ENCODE measurements at places on chromosomes 7 and 10.

GRCh38 chr7:18179093-18179492, 151.4 kb upstream of the PRPS1L1 start:
- peak; percentile 57 for DNase-seq

DNA sequence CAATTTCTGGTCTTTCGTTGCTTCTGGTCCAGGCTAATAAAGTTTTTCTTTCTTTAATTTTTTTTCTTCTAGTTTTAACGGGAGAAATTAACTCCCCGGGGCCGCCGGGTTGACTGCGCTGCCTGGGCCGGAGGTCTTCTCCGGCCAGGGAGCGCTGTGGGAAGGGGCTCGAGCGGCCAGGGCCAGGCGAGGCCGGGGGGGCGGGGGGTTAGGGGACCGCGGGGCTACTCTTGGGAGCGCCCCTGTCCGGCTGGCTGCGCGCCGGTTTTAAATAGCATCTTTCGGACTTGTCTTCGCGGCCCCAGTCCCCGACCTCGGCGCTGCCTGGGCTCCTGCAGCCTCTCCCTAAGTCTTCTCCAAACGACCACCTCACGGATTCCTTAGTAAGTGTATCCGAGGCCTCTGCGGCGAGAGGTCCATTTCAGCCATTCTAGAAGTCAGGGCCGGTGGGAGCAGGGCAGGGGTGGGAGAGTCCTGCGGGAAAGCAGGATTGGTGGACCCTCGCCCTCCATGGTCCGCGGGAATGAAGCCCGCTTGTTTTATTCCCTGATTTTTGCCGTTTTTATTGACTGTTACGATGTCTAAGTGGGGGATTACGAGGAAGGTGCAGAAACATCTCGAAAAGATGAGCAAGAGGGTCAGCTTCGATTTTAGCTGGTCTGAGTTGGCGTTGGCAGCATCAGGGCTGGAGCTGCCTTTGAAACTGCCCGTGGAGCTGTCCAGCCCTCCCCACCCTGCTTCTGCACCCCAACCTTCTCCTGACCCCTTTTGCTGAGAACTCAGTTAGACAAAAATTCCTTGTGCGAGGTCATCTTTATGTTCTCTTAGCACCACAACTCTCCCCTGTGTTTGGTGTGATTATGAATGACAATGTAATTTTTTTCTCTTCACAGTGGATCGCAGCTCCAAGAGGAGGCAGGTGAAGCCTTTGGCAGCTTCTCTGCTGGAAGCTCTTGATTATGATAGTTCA, 555 bp downstream of the PHF14 start:
- DNase-seq: peak; percentile 33

GRCh38 chr7:90396420-90396819, 6.8 kb upstream of the CLDN12 start:
- DNase-seq: no peak

DNA sequence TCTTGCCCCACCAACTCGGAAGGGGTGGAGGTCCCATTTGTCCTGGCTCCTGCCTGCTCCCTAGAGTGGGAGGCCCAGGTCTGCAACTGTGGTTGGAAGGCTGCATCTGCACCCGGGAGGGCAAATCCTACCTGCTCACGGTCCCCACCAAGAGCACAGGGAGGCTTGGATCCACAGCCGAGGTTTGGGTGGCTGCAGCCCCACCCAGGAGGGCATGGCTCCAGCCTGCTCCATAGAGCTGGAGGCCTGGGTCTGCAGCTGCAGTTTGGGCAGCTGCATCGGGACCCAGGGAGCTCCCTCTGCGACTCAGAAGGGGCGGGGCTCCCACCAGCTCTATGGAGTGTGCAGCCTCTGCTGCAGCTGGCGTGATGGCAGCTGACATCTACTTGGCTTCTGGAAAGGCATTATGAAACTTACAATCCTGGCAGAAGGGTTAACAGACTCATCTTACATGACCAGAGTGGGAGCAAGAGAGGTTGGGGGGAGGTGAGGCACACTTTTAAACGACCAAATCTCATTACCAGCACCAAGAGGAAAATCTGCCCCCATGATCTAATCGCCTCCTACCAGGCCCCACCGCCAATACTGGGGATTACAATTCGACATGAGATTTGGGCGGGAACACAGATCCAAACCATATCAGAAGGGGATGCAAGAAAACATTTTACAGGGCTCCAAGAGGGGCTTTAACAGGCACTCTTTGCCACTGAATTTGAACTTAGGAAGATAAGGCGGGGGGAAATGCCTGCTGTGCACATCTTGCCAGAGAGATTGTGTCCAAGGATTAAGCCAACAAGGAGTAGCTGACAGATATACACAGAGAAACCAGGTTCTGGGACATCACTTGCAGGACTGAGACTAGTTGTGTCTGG, 8.2 kb upstream of the BLVRA start:
- DNase-seq: no peak

- DNase-seq: no peak
Measured at GRCh38 chr7:155543011-155543876, 3.1 kb downstream of the CNPY1 start.

DNA sequence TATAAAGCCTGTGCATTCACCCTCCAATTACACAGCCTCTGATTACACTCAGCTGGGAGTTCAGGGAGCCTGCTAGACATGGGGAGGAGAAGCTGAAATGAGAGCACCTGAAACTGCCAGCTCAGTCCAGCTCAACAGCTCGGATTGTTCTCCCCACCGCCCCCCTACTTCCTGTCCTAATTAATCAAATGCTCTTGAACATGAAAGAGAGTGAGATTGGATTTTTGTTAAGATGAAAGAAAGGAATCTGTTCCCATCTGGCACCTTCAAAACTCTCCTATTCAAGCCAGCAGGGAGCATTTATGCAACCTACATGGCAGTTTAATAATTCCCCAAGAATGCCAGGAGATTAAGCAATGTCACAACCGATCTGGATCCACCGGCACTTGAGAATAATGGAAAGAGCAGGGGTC, 98.0 kb downstream of the NPSR1 start:
- no peak for DNase-seq

DNA sequence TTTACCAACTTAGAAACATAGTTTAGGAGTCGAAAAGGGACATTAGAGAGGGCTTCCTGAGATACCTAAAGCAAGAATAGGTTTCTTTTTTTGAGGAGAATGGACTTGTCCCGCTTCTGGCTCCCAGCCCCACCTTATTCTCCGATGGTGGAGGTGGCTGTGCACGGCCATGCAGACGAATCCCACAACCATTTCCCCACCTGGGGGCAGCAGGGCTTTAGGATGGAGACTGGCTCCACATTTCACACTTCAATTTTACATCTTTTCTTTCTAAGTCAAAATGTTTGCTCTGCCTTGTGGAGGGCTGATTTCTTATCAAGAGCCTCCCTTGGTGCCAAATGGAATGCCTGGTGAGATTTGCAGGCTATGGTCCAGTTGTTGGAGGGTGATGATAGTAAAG, 118.5 kb downstream of the GLRX3 start:
- no peak for DNase-seq

- no peak for DNase-seq
Measured at GRCh38 chr10:131532745-131533341, 221.3 kb upstream of the TCERG1L start.

DNA sequence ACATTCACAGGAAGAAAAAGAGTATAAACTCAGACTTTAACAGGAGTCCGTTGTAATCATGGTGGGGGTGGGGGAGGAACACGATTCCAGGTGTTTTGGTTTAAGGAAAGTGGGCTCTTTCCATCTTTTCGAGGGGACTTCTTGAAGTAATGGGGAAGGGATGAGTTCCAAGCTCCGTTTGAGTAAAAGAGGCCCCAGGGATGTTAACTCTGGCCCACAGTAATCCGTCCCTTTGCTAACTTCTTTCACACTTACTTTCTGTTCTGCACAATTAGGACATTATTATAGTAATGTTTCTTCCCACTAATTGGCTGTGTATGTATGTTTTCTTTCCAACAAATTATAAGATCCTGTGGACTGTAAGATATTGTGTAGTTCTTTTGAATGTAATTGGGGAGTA, 374.4 kb downstream of the BBS9 start:
- no peak for DNase-seq

DNA sequence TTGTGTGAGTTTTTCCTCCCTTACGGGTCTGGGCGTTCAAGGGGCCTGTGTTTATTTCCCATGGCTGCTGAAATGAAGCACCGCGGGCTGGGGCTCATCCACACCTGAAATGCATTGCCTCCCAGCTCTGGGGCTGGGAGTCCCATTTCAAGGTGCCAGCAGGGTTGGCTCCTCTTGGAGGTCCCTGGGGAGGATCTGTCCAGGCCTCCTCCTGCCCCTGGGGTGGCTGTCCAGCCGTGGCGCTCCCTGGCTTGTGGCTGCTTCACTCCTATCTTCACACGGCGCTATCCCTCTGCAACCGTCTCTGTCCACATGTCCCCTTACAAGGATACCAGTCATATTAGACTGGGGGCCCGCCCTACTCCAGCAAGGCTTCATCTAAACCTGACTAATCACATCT, 41.1 kb upstream of the CNPY1 start:
- DNase-seq: no peak

- DNase-seq: peak; percentile 64
Measured at GRCh38 chr7:87413951-87414793, 61.3 kb downstream of the ABCB4 start.

GRCh38 chr10:63376560-63377304, 89.0 kb downstream of the JMJD1C start:
- DNase-seq: peak; percentile 96

- DNase-seq: no peak
Measured at GRCh38 chr7:329691-330281, 39.8 kb downstream of the FOXL3 start.

- DNase-seq: peak; percentile 52
Measured at GRCh38 chr7:25855854-25856782, 295.9 kb upstream of the NFE2L3 start.

DNA sequence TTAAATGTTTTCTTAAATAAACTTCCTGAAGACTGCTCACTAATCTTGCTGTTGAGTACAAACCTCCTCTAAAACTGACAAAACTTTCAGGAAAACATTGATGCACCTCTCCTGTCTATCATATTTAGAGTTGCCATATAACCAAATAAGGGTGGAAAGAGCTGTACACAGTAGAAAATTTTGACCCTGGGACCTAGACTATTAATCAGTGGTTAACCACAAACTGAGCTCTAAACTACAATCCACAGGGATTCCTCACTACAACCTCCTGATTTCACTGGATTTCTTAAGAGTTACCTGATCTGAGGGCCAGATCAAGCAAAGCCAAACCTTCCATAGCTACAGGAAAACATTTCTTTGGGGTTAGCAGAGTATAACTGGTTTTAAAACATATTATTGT, 39.9 kb upstream of the WNT16 start:
- DNase-seq: peak; percentile 24

GRCh38 chr7:29488977-29489376, 74.7 kb upstream of the PRR15 start:
- DNase-seq: peak; percentile 37

DNA sequence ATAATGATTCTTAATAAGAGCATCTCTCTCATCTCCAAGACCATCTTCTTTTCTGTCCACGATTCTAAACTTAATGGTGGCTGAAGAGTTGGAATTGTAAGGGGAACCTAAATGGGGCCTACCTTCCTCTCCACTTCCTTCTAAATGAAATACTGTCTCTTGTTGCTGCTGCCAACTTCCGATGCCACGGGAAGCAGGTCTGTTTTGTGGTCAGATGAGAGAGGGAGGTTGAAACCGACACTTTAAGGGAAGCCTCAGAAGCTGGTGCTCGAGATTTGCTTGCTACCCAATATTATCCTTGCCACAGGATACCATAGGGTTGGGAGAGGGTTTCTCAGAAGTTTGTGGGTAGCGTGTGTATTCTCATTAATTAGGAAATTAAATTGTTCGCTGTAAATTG, 464.1 kb downstream of the SUGCT start:
- DNase-seq: no peak

- peak; percentile 54 for DNase-seq
Measured at GRCh38 chr7:100719523-100720278, 567 bp upstream of the EPO start.

- no peak for DNase-seq
Measured at GRCh38 chr10:124921261-124921660, 20.7 kb upstream of the ZRANB1 start.

GRCh38 chr10:104092749-104093148, 7.1 kb upstream of the COL17A1 start:
- no peak for DNase-seq

DNA sequence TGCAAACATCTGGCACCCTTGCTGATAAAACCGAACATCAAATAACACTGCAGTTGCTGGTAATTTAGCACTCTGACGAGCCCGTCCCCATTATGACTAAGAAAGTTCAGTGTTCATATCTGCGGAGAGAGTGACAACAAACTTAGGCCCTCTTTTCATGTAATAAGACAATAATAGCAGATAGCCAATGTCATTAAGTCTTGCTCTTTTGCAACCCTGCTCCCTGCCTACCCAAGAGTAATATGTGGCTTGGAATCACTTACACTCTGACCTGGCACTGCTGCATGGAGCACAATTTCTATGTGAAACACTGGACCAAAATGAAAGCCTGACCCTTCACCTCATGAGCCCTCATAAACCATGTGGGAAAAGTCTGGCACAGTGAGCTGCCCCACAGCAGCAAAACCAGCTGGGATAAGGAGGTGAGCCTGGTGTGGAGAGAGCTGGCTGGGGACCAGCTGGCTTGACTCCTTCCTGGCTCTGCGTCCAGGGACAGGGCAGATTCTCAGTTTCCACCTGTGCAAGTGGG, 86.5 kb downstream of the HIPK2 start:
- peak; percentile 73 for DNase-seq

GRCh38 chr10:31926765-31927564, 1.7 kb downstream of the ARHGAP12 start:
- DNase-seq: no peak

DNA sequence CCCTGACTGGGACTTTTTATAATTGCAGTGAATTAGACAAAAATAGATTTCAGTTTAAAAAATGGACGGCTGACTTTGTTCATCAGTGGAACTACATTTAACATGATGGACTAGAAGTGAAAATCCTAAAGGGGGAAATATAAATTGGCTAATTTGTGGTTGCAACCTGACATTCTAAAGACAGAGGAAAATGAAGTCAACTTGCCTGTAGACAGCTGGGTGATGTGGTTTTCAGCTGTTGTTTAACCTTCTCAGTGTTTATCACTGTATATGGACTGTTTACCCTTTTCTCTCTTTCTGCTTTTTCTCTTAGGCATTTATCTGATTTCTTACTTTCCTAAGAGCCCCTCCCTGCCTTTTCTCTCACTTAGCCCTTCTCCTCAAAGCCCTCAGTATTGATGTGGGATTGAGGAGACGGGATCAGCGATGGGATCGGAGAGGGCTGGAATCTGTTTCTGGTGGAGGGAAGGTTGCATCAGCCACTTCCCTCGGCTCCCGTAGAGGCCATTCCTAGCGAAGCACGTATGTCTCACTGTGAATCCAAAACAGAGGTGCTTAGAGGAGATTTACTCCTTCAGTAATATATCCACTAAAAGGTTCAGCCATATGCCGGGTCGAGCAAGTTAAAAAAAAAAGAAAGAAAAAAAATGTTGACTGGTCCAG, 109.0 kb upstream of the KLF6 start:
- no peak for DNase-seq

GRCh38 chr7:44167920-44168319, 21.3 kb downstream of the GCK start:
- no peak for DNase-seq

DNA sequence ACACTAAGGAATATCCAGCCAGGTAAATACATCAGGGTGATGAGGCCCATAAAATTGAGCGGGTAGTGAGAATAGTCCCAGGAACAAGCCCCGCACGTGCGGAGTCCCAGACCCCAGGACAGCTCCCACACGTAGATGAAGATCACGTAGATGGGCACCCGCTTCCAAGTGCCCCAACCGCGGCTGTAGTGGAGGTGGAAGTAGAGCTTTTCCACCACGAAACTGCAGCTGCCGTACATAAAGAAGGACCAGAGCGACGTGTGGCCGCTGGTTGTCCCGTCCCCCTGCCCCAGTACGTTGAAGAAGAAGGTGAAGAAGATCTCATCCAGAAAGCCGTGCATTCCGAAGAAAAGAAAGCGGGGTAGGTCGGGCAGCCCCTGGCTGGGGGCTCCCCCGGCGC, 948 bp downstream of the TMEM229A start:
- DNase-seq: no peak

Data from fibroblast of gingiva (primary cell).